Mucosa of gallbladder (tissue), 1 donor: ENCODE measurements at places on chromosomes 1 and 21.

DNA sequence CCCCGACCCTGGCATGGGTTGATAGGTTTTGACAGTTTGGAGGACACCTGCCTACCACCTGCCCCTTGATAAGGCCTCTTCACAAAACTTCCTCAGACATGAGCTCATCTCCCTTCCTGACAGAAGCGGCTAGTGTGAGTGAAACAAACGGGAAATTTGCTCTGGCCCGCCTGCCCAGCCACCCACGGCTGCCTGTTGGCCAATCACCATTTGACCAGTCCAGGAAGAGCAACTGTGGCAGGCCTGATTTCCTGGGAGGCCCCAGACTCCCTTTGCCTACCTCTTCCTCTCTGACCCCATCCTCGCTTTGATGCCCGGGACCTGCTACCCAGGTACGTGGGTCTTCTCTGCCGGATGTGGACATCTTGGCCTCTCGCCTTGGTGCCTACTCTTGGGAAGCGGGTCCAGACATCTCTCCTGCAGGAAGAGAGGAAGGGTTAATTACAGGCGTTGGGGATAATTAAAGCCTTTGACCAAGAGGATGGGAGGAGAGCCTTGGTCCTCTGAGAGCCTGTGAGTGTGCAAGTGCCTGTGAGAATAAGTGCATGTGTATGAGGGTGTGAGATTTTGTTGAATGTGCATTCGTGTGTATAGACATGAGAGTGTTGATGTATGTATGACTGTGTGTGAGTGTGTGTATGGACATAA, 1.1 kb upstream of the EPHA2 start:
- DNase-seq: no peak

GRCh38 chr1:77642196-77642595, 40.3 kb downstream of the ZZZ3 start:
- no peak for DNase-seq

GRCh38 chr1:155451199-155451598, 111.4 kb downstream of the ASH1L start:
- DNase-seq: no peak

DNA sequence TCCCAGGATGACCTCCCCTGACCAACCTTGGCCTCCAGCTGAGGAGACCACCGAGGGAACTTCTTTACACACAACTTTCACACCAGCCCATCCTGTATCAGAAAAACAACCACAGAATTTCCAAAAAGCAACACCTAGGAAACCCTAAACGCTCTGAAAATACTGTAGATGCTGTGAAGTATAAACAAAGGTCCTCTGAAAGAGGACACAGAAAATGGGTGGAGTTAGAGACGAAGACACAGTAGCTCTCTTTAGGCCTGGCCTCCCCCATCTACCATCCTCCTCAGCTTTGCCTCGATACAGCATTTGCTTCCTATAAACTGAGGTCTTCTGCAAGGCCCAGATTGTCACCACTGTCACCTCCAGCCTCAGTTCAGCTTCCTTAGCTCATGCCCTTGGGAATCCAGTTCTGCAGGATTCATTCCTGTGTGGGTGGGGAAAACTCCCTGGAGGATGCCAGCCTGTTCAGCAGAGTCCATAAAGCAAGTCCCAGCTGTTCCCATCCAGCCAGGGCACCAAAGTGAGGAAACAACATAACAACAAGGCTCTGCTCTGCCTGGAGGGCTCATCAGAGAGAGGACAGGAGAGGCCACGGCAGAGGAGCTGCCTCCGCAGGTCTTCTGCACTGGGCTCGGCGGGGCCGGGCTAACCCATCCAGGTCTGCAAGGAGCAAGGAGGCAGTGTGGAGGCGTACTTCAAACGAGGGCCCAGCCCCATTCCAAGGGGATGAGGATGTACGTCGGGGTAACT, 15.0 kb downstream of the PIK3C2B start:
- DNase-seq: peak; percentile 67

DNA sequence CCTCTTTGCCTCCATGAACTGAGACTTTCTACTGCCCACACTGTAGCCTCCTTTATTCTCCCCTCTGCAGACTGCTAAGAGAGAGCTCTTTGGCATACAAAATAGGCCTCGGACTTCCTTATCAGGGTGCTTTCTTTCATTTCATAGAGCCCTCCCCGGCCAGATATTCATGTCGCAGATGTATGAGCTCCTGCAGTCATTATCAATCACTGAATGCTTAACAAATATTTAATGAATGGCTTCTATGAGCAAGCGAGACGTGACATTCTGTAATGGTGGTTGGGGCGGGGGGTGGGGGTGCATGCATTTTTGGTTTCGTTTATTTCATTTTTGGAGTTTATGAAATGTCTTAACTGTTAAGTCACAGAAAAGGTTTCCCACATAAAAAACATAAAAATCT, 344.8 kb upstream of the KAZN start:
- no peak for DNase-seq

DNA sequence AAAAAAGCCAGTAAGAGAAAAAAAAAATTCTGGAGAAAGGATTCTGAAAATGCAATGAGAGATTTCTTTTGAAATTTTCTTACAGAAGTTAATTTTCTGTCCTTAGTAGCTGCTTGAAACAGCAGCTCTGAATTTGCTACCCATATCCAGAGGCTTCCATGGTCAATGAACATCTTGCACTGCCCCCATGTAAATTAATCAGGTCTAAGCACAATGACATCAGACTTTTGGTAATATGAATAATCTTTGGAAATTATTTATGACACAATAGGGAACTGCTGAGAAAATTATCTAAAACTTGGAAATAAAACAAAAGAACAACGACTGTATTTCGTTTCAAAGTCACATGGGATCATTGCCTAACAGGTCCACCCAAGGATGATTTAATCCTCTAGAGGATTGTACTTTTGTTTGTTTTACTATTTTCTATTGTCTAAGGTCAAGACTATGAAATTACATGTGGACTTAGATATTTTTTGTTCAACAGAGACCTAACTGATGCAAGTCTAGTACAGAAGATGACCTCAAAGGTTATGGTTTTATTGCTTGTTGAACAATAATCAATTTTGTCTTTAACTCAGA, 312.1 kb downstream of the BACH1 start:
- DNase-seq: no peak

- no peak for DNase-seq
These were observed 18.1 kb upstream of the SNX27 start for GRCh38 chr1:151593730-151594129.

DNA sequence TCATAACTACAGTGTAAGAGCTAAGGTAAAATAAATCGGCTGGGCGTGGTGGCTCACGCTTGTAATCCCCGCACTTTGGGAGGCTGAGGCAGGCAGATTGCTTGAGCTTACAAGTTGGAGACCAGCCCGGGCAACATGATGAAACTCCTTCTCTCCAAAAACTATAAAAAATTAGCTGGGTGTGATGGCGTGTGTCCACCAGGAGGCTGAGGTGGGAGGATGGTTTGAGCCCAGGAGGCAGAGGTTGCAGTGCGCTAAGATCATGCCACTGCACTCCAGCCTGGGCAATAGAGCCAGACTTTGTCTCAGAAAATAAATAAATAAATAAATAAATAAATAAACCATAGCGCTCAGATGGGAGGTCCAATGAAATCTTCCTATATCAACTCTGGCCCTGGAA, 16.7 kb upstream of the FAM110D start:
- no peak for DNase-seq

- DNase-seq: peak; percentile 30
These were observed 683 bp downstream of the LRRC8D start for GRCh38 chr1:89821322-89822108.

GRCh38 chr1:31421371-31422040, 8.5 kb downstream of the SERINC2 start:
- DNase-seq: no peak

DNA sequence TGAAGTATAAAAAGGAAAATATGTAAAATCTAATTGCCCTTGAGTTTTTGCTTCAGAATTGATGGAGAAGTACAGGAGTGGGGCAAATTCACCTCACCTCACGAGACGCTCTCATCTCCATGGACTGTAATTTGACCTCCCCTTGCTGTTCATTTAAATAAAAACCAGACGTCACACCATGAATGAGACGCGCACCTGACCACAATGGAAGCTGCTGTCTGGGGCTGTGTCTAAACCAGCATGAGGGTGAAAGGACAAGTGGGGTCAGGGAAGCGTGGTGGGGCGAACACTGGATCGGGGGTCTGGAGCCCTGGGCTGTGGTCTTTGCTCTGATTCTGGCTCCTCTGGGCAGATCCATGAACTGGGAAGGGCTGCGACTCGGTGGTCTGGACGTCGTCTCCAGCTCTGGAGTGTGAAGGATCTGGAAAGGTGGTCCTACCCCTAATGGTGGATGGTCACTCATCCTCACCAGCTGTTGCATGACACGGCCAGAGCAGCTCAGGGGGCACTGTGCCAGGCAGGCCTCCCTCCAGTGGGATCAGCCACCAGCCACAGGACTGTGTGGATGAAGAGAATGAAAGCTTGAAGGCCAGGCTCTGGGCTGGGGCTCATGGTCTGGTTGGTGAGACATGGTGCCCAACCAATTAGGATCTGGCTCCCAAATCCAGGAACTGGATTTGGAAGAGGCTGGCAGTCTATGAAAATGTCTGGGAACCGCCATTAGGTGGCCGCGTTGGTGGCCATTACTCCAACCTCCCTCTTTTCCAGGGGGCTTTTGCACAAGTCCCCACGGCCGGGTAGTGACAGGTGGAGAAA, 728.6 kb downstream of the PTPRU start:
- no peak for DNase-seq

DNA sequence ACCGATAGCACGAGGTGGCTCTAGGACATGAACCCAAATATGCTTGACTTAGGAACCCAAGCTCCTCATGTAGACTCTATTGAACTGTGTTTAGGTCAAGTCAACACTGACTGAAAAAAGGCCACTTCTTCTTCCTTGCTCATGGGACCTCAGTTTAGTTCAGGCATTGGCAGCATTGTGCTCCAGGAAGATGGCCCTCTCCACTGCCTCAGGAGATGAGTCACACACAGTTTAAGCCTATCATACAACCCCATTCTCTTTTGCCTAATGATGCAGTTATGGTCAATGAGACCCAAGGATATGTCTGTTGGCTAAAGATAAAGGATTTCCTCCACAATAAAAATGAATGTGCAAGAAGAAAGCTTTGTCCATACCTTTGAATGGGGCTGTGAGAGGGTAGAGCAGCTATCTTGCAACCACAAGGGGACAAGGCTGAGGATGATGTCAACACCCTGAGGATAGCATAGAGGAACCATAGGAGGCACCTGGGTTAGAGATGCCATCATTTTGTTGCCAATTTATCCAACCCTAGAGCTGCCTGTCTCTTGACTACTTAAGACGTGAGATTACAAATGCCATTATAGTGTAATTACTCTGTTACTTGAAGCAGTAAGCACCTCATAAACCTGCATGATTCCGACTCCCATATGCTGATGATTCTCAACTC, 3.0 kb upstream of the TRIM63 start:
- DNase-seq: no peak

- DNase-seq: no peak
These were observed 434.7 kb upstream of the ADGRL4 start for GRCh38 chr1:79441238-79441637.

GRCh38 chr1:201220388-201220715, 29.7 kb downstream of the IGFN1 start:
- no peak for DNase-seq

DNA sequence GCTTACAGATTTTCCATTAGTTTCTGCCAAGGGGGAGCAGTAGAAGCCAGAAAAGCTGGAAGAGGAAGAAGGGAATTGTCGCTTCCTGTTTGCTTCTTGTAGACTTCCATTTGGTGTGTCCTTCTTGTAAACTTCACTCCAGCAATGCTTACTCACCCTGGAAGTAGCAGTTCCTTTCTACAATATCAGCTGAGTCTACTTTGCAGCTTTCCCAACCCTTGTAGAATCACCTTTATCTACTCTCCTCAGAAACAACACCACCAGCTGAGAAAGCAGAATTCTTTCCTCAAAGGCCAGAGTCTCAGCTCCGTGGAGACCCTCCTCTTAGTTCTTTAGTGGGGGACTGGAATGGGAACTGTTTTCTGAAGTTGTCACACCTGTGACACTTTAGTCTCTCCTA, 1136.7 kb upstream of the TMPRSS15 start:
- no peak for DNase-seq

DNA sequence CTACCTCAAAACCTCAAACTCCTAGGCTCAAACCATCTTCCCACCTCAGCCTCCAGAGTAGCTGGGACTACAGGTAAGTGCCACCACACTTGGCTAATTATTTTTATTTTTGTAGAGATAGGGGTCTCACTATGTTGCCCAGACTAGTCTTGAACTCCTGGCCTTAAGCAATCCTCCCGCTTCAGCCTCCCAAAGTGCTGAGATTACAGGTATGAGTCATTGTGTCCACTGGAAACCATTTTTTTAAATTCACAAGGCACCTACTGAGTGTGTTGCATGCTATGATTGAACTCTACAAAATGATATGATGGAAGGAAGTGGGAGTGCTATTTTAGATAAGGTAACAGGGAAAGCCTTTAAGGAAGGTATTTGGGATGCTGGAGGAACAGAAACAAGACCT, 41.8 kb upstream of the RCOR3 start:
- no peak for DNase-seq

DNA sequence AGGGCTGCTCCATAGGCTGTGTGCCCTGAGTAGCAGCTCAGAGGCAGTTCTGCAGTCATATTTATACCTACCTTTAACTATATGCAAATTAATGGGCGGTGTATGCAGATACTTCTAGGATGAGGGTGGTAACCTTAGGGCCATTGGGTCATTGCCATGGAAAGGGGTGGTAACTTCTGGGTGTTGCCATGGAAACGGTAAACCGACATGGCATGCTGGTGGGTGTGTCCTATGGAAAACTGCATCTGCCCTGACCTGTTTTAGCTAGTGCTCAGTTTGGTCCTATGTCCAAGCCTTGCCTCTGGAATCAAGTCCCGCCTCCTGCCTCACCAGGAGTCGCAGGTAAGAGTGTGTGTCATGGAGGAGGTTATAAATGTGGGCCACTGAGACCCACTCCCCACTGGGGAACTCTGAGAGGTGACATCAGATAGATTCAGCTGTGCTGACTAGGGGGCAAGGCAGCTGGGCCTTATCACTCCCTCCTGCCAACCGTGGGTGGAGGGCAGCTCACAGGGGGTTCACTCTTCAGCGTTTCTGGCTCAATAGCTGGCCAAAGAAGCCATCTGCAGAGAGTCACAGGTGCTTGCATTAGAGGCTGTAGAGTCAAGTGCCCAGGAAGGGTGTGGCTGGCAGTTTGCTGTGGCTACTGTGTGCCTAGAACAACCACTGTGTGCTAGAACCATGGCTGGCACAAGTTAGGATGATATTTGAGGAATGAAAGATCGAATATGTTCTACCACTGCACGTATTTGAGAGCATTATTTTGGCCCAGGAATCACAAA, 19.0 kb downstream of the BACE2 start:
- no peak for DNase-seq

- DNase-seq: no peak
These were observed 811 bp downstream of the EXO1 start for GRCh38 chr1:241848686-241849344.

GRCh38 chr21:35034203-35034926, 14.7 kb downstream of the RUNX1 start:
- DNase-seq: no peak

- no peak for DNase-seq
These were observed 3.3 kb downstream of the URB1 start for GRCh38 chr21:32389337-32390015.

DNA sequence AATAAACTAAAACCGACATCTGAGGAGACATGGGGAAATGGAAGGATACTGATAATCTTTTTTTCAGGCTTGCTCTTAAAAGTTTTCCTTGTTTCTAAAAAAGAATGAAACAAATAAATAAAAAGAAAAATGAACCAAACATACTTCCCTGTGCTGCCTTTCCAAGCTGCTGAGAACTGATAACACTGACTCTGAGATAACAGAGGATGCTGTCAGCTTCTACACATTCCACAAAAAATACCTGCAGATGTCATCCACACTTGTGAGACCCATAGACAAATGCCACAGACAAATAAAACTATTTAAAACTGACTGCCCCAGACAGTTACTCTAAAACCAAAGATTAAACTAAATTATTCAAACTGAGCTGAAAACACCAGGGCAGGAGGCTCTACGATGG, 12.0 kb upstream of the OR6K3 start:
- no peak for DNase-seq
